ENCODE measurements at places on chromosomes 1 and 21. TPM values are rescaled to one million over a fixed set of nuclear protein-coding genes. Genes with fewer than 3 reads are reported as not detected.

The NES gene
- polyA plus RNA-seq = 123 TPM

The CRP gene
- polyA plus RNA-seq = not detected

The RGS4 gene
- 11.6 TPM for polyA plus RNA-seq

The TTF2 gene
- 21.2 TPM for polyA plus RNA-seq

The TMEM183A gene
- 74.8 TPM for polyA plus RNA-seq

The OR10J1 gene
- not detected for polyA plus RNA-seq

The CD1E gene
- not detected for polyA plus RNA-seq

The PLK3 gene
- polyA plus RNA-seq = 5.9 TPM

The LHX8 gene
- polyA plus RNA-seq = not detected

The C1orf105 gene
- polyA plus RNA-seq = not detected

The CD160 gene
- polyA plus RNA-seq = 2.6 TPM

The C4BPA gene
- 0.59 TPM for polyA plus RNA-seq

The POU3F1 gene
- polyA plus RNA-seq = 0.91 TPM

The GCSAML gene
- 0.55 TPM for polyA plus RNA-seq

The HLX gene
- 10.7 TPM for polyA plus RNA-seq

The KRTAP13-2 gene
- polyA plus RNA-seq = not detected

The NT5C1A gene
- polyA plus RNA-seq = not detected

The TLCD4 gene
- 7.0 TPM for polyA plus RNA-seq

The CELA2B gene
- 0.32 TPM for polyA plus RNA-seq

The PTGFR gene
- polyA plus RNA-seq = 0.44 TPM

The ABCA4 gene
- polyA plus RNA-seq = 7.1 TPM

The FAM72B gene
- polyA plus RNA-seq = 5.2 TPM

The DHX9 gene
- 266 TPM for polyA plus RNA-seq

The SPATA45 gene
- 0.20 TPM for polyA plus RNA-seq

The MYOM3 gene
- polyA plus RNA-seq = 18.5 TPM

The IFI44L gene
- 9.7 TPM for polyA plus RNA-seq

The NAV1 gene
- 21.4 TPM for polyA plus RNA-seq

The RNF11 gene
- polyA plus RNA-seq = 135 TPM

The IFNLR1 gene
- 6.8 TPM for polyA plus RNA-seq

The PALMD gene
- 2.0 TPM for polyA plus RNA-seq
